NCI-H2171 (cell line): ENCODE measurements at places on chromosomes 1 and 21.

DNA sequence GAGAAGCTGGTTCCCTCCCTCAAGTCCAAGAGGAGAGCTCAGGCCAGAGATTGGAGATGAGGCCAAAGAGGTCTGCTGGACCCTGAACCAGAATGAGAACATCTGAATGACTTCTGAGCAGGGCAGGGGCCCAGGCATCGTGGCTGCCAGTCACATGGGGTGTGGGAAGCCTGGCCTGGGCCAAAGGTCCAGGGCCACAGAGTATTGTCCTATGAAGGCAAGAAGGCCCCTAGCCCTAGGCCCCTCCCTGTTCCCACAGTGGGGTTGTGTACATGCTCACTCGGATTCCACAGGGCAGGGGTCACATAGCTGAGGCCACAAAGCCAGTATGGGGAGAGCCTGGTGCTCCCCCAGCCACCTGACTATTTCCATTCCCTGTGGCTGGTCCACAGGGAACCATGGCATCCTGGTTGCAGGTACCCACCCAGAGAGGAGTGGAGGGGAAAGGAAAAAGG is 18.5 kb upstream of the SLC1A7 start:
- no peak for DNase-seq

DNA sequence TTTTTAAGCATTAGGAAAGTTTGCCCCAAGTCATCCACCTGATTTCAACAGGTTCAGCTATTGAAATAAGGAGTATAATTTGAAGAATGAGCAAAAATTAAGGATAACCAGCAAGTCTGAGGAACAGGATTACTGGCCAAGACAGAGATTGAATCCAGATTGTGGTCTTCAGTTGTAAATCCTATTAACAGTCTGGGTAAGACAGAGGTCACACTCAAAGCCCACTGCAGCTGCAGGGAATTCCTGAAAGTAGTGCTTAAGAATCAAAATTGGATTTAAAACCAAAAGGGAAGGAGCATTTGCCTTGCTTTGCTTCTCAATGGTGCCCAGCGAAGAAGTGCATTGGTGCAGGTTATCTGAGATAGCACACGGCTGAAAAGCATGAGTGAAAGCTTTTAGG is 6.4 kb upstream of the LORICRIN start:
- DNase-seq, result no peak

- no peak for DNase-seq
These were observed 130.4 kb upstream of the F3 start for GRCh38 chr1:94672001-94672400.

DNA sequence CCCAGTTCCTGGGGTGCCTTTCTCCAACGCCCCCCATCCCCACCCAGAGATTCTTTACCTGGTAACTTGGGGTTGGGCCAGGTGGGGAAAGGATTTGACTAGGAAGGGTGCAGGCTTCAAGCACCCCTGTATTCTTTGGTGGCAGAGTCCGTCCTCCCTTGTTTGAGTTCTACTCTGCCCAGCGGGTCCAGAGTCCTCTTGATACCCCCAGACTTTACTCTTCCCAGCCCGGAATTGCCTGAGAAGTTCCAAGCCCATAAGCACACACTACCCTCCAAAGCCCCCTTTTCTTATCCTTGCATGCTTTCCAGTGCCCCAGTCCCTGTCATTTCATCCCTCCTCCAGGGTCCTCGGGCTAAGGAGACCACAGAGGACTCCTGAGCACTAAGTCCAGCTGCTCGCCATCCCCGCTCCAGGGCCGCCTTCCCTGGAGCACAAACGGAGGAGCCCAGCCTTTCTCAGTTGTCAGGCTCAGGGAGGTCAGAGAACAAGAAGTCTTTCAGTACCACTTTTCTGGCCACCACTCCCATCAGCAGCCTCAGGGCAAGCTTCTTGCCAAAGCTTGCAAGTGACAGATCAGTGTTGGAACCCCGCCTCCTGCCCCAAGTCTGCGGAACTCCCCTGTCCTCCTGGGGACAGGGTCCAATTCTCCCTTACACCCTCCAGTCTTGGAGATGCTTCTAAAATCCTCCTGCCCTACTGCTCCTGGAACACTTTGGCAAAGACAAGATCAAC is 12.2 kb downstream of the SLC45A3 start:
- DNase-seq, result no peak

GRCh38 chr1:50109647-50110075 is 941 bp downstream of the ELAVL4 start:
- DNase-seq, result peak; percentile 43

GRCh38 chr1:20962576-20963258 is 175.6 kb upstream of the HP1BP3 start:
- DNase-seq, result no peak

GRCh38 chr1:109894823-109895719 is 15.6 kb upstream of the CSF1 start:
- DNase-seq, result no peak

DNA sequence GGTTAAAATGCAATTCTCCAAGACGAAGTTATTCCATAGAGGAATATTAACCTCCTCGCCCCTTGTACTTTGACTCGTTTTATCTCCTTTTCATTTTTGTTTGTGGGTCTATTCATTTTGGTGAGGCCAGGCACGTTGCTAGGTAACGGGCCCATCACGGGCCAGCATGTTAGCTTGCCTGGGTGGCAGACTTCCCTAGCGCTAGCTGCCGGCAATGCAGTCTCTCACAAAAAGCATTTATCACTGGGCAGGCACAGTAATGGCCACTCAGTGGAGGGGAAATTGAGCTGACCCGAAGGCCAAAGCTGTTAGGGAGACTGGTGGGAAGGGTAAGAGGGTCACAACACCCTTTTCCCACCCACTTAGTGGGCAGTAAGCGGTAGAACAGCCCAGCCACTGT is 234.4 kb upstream of the FOXD3 start:
- no peak for DNase-seq

- DNase-seq, result no peak
These were observed 66.6 kb downstream of the SYT2 start for GRCh38 chr1:202643397-202644218.

DNA sequence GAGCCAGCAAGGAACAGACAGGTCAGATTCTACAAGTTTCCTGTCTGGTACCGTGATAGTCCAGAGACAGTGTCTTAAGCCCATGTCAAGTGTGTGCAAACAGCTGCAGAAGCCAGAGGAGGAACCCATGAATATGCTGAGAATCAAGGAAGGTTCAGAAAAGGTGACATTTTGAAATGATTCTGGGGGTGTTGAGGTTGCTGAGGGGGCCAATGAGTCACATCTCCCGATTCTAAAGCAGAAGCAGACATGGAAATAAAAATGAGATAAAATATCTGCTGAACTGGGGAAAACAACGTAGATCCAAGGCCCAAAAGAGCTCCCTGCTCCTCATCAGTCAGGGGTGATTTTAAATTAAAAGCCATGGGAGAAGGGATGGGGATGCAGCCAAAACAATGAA is 15.8 kb upstream of the SYT6 start:
- no peak for DNase-seq

GRCh38 chr1:82598337-82598736 is 797.6 kb downstream of the ADGRL2 start:
- DNase-seq, result no peak

GRCh38 chr1:118021668-118022067 is 92.1 kb downstream of the WDR3 start:
- DNase-seq, result no peak

DNA sequence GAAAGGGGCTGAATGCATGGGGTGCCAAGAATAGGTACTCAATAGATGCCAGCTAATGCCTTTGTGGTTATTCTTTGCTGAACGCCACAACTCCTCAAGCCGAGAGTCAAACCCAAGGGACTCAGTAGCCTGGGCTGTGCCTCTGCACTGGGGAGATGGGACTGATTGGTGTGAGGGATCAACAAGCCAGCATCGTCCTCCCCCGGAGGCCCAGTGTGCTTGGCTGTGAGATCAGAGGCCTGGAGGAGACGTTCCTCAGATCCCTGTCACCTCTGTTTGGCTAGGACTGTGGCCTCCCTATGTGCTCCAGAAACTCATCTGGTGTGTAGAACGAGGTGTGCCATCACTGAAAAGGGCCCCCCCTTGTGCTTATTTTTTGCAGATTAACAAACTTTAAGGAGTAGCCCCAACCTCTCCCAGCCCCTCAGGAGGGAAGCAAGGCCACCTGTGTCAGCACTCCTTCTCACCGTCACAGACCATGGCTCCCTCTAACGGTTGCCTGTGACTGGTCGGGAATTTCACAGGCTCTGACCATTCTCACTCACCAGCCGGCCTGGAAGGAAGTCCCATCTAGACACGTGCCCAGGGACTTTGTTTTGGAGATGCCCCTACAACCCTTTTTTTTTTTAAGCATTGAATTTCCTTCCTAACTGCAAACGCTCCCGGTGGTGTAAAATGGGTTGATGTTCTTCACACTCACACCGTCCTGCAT is 194.0 kb upstream of the VAMP3 start:
- DNase-seq, result no peak

DNA sequence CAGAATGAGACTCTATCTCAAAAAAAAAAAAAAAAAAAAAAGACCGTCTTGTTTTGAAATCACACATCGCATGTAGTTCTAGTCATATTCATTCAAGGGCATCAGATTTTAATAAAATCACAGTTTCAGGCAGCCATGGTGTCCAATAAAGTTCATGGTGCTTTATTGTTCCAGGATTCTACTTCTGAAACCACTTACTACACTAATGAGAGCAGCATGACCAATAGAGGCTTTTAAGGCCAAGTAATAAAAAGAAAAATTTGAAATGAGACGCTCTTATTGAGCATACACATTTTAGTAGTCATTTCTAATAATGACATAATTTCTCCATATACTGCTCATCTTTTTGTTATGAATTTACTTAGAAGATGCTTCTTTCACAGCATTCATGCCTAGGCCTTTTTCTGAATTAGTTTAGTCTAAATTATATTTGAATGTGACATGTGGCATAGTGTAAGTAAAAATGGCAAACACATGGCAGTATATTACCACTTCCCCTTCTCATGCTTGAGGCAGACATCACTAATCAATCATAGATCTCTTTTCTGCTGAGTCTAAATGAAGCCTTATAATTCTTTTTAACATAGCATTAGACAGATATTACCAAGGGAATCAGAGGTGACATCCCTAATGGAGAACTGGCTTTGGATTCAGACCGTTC is 18.5 kb downstream of the NTMT2 start:
- DNase-seq, result no peak

DNA sequence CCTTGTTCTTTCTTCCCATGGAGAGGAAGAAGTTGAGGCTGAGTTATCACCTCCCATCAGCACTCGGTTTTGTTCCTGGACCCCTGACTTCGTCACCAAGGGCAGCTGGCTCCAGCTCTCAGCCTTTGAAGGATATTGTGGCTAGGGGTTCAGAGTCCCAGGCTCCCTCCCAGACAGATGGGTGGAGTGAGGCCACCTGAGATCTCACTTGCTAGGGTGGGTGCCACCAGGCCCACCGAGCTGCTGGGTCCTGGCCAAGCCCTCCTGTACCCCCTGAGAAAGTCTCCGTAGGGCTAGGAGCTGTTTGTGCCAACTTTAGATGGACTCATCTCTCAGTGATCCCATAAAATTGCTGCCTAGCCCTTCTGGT is 6.9 kb downstream of the MX2 start:
- no peak for DNase-seq

GRCh38 chr1:214445831-214446614 is 105.4 kb downstream of the PTPN14 start:
- DNase-seq, result no peak

GRCh38 chr1:170617591-170618330 is 46.2 kb upstream of the PRRX1 start:
- DNase-seq, result no peak

GRCh38 chr1:40897513-40897912 is 35.4 kb upstream of the CITED4 start:
- DNase-seq, result no peak

GRCh38 chr1:7953850-7954609 is 7.5 kb upstream of the PARK7 start:
- peak; percentile 62 for DNase-seq

DNA sequence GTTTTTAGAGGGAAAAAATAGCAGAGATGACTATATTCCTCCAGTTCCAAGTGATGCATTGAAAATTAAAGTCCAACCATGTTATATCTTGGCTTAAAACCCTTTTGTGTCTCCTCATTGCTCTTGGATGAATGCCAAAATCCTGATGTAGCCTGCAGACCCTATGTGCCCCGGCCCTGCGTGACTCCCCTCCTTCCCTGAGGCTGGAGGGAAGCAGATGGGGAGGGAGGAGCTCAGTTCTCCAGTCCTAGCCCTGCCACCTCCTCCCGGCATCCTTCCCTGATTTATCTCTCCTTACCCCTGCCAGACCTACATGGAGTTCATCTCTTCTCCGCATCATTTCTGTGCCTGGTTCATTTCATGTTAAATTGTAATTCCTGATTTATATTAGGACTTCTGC is 397.4 kb downstream of the PTPRU start:
- peak; percentile 63 for DNase-seq

GRCh38 chr1:5811419-5811818 is 180.8 kb downstream of the NPHP4 start:
- no peak for DNase-seq

- DNase-seq, result peak; percentile 98
These were observed at the start of gene LAMTOR2 for GRCh38 chr1:156054500-156055280. TSS of gene LAMTOR2 (plus strand) at chr1:156054782. CDS start at chr1:156054890, 108 bp downstream.

GRCh38 chr1:72227667-72228066 is 54.7 kb downstream of the NEGR1 start:
- no peak for DNase-seq

GRCh38 chr1:221025956-221026355 is 146.7 kb downstream of the HLX start:
- DNase-seq, result no peak

DNA sequence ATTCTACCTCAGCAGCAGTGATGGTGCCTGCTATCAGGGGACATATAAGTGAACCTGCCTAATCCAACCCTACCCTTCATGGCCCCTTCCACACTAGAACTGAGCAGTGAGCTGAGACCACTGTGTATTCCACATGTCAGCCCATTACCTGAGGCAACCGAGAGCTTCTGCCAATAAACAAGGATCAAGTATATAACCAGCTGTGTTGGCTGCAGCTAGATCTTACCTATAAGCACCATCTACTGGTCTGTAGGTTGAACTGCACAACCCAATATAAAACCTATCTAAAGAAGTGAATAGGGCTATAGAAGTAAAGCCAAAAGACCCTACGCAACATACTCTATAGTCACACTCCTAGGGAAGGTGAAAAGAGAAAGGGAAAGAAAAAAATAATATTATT is 376.9 kb downstream of the HHIPL2 start:
- peak; percentile 11 for DNase-seq

DNA sequence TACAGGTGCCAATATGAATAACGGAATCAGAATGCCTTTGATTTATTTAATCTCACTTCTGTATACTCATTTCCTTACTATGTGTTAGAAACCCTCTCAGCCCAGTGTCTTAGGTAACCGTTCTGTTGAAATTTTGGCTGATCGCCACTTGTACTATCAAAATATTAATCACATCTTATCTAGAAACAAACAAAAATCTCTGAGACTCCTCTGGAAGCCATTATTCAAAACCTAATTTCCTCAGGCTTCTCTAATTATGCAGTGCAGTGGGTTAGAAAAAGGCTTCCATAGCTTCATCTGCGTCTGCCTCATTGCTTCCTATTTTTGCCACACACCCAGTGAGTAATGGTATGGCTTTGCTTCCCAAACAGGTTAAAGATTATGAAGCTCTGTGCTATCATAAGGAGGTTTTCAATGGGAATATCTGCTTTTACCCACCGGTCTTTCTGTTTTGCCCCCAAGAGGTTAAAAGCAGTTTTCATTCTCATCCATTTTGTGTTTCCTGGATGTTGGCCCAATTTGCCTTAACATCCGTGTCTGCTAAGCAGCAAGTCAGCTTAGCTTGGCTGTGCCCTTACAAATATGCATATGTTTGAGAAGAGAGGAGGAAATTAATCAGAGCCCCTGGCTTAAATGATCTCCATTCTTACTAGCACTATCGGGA is 129.6 kb downstream of the RYR2 start:
- DNase-seq, result peak; percentile 31

GRCh38 chr1:184052194-184052559 is 647 bp downstream of the TSEN15 start:
- no peak for DNase-seq
